Naive thymus-derived CD4-positive, alpha-beta T cell (primary cell): ENCODE measurements at places on chromosomes 12 and 14. TPM values are rescaled to one million over a fixed set of nuclear protein-coding genes. Genes with fewer than 3 reads are reported as not detected.

RNASE7 gene
- not detected for total RNA-seq

SLC17A8 gene
- not detected for total RNA-seq

CRIP1 gene
- total RNA-seq: 303 and 324 TPM in 2 replicates

ASCL1 gene
- total RNA-seq: not detected

LRP6 gene
- total RNA-seq: 1.6 and 2.1 TPM in 2 replicates

PTGDR gene
- 0.74 and 0.80 TPM in 2 replicates for total RNA-seq

ARHGAP9 gene
- total RNA-seq: 366 TPM

ZC2HC1C gene
- not detected for total RNA-seq

TSPAN11 gene
- not detected for total RNA-seq

PLEKHG7 gene
- total RNA-seq: not detected in 2 replicates

RNASE3 gene
- 1.1 TPM for total RNA-seq
